ENCODE measurements at places on chromosomes 4 and X.
A peak's percentile ranks its signal among the peaks of the same experiment; 100 is the strongest.

GRCh38 chrX:129553619-129554288 lies 13.7 kb downstream of the OCRL start:
- DNase-seq = no peak

GRCh38 chrX:46575991-46576392 lies 2.4 kb downstream of the CHST7 start:
- no peak for DNase-seq

DNA sequence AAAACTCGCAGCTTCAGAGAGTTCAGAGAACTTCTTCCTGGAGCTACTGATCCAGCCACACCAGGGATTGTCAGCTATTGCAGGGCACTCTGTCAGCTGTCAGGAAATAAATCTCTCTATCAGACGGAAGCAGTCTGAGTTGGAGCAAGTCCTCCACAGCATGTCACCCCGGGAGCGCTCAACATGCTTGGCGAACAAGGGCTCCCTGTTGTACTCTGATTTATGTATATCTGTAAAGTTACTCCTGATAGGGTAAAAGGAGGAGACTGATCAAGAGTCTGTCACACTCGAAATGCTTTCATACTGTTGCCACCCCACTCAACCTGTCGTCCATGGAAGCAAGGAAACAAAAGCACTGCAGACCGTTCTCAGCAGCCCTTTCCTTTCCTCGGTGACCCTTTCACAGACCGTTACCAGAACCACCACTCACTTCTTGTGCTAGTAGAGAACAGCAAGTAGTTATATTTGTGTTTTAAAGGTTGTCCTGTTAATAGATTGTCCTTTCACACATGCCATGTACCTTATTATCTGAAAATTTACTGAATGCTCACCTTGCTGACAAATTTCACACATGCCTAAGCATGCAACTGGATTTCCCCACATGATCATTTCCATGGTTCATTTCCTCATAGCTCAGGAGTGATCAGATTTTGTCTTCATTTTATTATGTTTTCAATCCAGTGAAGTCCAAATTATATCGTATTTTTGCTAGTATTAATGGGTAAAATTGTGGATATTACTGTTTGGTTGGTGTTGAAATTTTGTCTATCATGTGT lies 2108.9 kb upstream of the TENM3 start:
- no peak for DNase-seq

DNA sequence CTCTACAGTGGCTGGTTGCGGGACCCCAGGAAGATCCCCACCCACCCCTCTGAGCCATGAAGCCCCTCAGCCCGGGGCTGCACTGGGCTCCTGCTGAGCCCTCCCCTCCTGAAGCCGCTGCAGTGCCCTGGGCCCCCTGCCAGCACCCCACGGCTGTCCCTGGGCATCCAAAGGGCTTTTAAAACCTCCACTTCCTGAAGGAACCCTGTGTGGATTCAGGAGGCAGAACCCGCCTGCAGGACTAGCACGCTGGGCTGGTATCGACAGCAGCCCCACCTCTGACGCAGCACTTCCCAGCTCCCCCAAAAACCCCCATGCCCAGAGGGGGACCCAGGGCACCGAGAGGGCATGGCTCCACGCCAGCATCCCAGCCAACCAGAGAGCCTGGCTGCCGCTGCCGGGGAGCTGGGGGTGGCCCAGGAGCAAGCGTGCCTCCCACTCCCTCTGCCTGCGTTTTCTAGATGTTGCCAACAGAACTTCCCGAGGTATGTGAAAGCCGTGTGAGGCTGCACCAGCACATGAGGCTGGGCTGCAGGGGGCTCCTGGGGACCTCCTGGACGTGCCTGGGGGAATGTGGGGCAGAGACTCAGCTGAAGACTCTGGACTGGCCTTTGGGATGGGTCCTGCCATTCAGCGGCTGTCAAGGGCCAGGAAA lies 6.3 kb downstream of the MXD4 start:
- DNase-seq = no peak

GRCh38 chr4:151462554-151462953 lies 53.6 kb downstream of the FHIP1A start:
- DNase-seq = no peak

- no peak for DNase-seq
Measured at GRCh38 chr4:101200561-101200960, 146.8 kb downstream of the PPP3CA start.

DNA sequence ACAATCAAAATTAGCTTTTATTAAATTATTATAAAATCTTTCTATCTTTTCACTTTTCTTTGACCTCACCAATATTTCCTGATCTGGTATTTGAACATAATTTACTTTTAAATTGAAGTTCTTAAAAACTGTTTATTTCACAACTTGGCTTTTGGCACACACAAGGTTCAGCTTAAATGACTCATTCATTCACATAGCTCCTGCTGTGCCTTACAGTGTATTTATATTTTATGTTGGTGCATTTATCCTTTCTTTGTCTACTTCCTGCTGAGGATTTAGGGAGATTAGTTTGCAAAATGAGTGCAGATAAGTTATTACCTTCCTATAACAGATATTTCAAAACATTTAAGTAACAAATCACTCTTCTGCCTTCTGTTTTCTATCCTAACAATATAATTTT lies 430.6 kb downstream of the DTHD1 start:
- no peak for DNase-seq

GRCh38 chr4:58261526-58261925 lies 1151.3 kb upstream of the IGFBP7 start:
- DNase-seq = no peak

DNA sequence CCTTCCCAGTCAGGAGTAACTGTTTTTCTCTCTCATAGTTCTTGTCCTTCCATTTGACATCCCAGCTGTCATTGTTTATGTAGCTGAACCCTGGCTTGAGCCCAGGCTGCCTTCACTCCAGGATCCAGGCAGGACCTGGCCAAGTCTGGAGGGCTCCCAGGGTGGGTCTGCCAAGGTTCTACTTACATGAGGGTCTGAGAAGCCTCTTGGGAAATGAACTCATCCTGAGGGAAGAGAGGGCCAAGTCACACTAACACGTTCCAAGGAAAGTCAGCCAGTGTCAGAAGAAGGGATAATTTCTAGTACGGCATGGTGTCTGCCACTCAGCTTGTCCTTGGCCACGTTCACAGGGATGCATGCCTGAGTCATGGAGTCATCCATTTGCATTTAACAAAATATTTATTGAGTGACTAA lies 54.8 kb upstream of the SRD5A3 start:
- no peak for DNase-seq

DNA sequence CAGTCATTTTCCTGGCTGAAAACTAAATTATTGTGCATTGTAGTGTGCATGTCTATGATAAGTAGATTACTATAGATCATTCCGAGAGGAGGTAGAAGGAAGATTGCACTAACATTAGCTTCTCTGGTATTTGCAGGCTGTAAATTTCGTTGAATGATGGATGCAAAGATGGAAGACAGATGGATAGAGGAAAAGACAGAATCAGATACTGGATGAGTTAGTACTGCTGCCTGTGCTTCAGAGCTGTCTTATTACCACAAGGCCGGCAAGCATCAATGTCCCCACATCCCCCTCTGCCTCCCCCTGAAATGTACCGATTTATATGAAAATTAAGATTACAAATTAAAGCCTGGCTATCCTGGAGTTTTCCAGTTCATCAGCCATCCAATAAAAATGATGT lies 17.7 kb downstream of the NAA11 start:
- no peak for DNase-seq

DNA sequence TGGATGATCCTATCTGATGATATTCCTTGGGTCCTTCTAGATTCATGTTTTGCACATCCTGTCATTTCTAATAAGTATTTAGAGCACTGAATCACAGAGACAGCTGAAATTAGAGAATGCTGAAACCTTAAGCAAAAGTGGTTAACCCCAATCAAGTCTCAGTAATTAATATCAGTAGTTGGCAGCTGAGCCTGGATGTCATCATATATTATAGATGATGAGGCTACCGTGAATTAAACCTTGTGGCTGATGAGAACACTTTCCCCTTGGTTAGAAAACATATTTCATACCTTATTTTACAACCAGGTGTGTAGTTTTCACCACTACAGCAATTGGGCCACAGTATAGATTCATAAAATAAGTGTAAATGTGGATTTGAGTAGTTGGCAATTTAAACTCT lies 499.0 kb downstream of the PDGFC start:
- no peak for DNase-seq

DNA sequence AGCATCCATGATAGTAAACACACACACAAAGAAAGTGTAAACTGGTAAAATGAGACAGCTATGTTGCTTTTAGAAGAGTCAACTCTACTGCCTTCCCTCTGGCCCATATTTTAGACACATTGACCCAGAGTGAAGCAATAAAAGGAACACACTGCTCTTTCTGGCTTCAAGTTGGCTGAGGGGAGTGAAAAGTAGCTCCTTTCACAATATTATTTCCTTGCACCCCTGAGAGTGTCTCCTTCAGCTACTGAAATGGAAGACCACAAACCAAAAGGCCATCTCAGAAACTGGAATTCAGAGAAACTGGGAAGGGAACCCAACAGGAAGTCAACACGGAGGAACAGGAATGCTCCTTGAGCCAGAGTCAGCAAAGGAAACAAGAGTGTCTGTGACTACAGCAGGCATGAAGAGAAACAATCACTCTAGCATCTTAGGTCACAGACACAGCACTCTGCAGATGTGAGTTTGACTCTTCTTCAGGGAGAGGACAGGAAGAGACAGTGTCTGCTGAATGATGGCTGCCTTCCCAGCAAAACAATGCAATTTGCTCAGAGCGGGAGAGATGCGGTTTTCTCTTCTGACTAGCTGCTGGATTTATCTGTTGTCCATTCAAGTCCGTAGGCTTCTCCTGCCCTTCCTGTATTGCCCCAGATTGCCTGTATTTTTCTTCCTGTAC lies 106.7 kb downstream of the SPATA18 start:
- DNase-seq = no peak

GRCh38 chr4:95742179-95742578 lies 97.7 kb upstream of the PDHA2 start:
- no peak for DNase-seq

DNA sequence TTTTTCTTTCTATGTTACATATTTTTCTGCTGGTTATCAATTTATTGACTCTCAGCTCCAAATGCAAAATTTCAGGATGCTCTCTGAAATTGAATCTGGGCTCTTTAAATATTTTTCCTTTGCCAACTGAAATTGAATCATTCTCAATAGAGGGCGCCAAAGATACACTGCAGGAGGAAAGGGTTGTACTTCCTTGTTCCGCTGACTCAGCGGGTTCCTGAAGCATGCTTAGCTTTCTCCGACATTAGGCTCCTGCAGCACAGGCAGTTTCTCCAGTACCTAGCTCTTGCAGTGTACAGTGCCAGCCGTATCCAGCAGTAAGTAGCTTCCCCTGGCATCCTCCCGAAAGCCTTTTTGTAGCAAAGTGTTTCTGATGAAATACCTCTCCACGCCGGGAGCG lies 28.8 kb upstream of the CFAP47 start:
- DNase-seq = peak; percentile 10

GRCh38 chr4:41098093-41099048 lies 116.0 kb downstream of the APBB2 start:
- no peak for DNase-seq

GRCh38 chr4:22031423-22031822 lies 82.9 kb upstream of the KCNIP4 start:
- DNase-seq = no peak

DNA sequence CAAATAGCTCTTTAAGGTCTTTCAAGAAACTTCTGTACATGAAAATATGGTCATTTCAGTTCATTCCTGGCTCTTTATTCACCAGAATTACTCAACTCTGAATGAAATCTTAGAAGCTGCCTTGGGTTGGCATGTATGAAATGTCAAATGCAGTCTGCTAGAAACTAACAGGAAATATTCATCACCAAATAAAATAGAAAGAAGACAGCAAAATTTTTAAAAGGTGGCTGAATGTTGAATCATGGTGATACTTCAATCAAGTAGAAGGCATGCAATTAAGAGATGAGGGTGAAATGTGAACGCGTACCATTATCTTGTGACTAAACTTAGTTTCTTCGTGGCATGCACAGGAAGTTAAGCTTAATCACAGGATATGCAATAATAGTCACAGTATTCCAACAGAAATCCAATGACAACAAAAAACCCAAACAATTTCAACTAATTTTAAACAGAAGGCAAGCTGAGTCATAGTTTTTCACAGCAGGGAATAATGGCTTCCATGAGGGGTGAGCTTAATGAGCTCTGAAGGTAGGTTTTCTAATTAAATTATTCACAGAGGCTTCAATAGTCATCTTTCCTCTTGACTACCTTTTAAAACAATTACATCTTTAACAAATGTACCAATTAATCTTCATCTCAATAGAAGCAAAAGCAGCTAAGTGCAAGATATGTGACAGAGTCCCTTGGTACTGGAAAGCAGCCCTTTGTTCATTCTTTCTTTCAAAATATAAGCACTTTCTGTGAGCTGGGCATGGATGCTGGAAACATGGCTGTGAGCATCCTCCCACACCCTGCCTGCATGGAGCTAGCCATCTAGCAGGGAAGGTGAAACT lies 44.5 kb downstream of the SCFD2 start:
- no peak for DNase-seq

DNA sequence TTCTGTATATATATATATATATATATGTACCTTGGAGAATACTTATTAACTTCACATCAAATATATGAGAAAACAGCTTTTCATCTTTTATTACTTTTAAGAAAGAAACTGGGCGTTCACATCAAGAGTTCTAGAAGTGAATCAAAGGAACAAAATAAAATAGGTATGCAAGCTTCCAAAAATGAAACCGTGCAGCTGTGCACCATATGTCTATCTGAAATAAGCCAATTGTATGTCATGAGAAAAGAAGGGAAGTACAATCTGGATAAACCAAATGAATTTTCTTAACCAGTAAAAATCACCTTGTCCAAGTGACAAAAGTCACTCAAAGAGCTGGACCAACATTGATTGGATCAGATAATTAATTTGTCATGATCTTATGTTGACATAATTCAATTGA lies 405.4 kb upstream of the TECRL start:
- no peak for DNase-seq

- DNase-seq = no peak
Measured at GRCh38 chr4:174135530-174135929, 147.9 kb downstream of the FBXO8 start.

GRCh38 chr4:47315346-47315745 lies 148.2 kb downstream of the COMMD8 start:
- DNase-seq = no peak

DNA sequence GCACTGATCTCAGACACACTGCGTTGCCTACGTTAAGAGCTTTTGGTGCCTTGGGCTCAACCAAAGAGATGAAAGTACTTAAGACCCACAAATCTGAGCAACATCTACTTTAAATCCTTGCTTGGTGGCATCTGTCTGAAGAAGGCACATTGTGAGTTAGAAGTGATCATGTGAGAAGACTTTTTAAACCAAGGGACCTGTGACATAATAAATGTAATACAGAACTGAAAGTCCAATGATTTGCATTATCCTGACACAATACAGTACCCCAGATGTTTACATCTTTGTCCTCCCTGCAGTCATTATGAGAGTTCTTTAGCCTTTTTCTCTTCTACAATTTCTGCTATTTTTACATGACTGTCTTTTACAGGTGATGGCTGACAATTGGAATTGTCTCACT lies 96.7 kb upstream of the FTHL17 start:
- no peak for DNase-seq

GRCh38 chr4:76748649-76749048 lies 149.3 kb downstream of the SOWAHB start:
- DNase-seq = no peak

GRCh38 chr4:139736661-139737060 lies 71.0 kb downstream of the MGST2 start:
- no peak for DNase-seq

GRCh38 chr4:15557786-15558550 lies 88.3 kb downstream of the CC2D2A start:
- no peak for DNase-seq

- no peak for DNase-seq
Measured at GRCh38 chr4:98506462-98507132, 151.8 kb downstream of the TSPAN5 start.

Measured in NCI-H1105 (cell line).